ENCODE measurements at places on chromosomes 11 and 22. TPM values are rescaled to one million over a fixed set of nuclear protein-coding genes. Genes with fewer than 3 reads are reported as not detected.

The C11orf42 gene
- not detected for total RNA-seq

The FREY1 gene
- not detected for total RNA-seq

The A4GALT gene
- 4.7 TPM for total RNA-seq

The SLC37A2 gene
- total RNA-seq = not detected

DNA sequence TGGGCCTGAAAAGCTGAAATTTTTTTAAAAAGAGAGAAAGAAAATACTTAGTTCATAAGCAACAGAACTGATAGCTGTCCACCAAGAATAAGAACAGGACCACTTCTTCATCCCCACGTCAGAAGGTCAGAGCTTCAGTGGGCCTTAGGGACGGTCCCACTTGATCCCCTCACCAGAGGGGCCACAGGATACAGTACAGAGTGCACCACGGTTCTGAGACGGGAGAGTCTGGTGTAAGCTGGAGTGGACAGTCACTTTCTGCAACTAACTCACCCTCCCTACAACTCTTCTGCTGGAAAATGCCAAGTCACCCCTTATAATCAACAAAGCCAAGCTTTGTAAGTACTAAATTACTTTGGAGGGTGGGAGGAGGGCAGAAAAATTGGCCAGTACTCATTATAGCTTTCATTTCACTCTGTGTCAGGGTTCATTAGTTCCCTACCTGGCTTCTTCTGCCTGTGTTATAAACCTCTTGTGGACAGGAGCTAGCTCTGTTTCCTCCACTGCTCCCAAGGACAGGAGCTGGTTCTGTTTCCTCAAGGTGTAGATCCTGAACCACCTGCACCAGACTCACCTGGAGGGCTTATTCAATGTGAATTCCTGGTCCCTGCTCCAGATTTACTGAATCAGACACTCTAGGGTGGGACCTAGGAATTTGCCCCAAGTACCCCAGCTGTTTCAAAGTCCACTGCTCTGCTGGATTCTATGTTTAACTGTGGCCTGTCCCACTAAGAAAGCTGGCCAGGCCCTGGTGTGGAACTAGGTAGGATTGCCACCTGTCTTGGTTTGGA, 39.6 kb downstream of the SCGB1A1 start:
- peak; percentile 36 for DNase-seq

GRCh38 chr22:32644252-32645100, 157.0 kb upstream of the TIMP3 start:
- peak; percentile 87 for DNase-seq

DNA sequence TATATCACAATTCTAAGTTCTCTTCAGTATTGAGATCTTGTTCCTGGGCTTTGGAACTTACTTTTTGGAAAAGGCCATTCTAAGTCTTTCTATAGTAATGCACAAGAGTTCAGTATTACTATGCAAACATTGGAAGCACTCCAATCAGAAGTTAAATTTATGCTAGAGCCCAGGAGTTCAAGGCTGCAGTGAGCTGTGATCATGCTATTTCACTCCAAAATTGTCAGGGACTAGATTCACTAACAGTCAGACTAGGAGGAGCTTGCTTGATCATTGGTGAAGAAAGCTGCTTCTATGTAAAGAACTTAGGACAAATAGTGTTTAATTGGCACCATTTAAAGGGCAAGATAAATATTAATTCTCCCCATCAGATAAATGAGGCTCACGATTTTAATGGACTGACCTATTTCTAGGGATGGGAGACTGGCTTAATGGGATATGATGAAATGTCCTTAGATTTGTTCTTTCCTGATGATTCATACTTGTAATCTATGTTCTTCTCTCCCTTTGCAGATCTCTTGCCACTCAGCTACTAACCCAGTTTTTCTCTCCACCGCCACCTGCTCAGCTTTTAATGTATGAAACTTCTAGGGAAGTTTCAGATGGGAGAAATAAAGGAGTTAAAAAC, 32.6 kb upstream of the TMEM123 start:
- no peak for DNase-seq

- no peak for DNase-seq
Observed at GRCh38 chr22:19758896-19759426, 1.6 kb upstream of the TBX1 start.

GRCh38 chr11:27095059-27095458, 54.4 kb downstream of the BBOX1 start:
- DNase-seq = no peak

GRCh38 chr22:46861468-46862367, 99.3 kb downstream of the TBC1D22A start:
- no peak for DNase-seq

DNA sequence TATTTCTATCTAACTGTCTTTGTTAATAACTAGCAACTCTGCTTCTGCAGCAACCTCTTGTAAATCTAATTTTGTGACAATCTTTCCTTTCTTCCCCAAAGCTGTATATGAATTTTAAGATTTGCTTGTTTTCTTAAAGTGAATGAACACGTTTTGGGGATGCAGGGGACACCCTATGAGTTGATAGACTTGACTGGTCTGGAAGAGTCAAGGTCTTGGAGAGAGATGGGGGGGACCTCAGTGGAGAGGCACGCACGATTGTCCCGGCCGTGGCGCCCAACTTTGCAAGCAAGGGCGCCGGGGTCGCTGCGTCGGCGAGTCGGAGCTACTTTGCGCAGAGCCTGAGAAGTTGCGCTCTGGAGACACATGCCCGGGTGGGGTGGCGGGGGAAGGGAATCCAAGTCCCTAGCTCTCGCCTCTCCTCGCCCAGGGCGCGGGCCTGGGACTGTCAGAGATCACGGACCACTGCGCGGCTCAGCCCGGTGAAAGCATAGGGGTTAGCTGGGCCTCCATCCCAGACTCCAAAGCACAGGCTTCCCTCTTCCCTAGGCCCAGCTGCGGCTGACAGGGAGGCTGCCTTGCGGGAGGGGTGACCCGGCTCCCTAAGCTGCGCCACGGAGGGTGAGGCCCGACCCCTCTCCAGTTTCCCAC, 854 bp downstream of the ABCC8 start:
- DNase-seq = peak; percentile 14

GRCh38 chr11:12756454-12756806, 82.2 kb downstream of the TEAD1 start:
- no peak for DNase-seq

- DNase-seq = peak; percentile 99
Observed at GRCh38 chr11:63938479-63939396, at the start of gene NAA40. TSS of gene NAA40 (plus strand) at chr11:63939002. CDS start at chr11:63939097, 95 bp downstream.

- DNase-seq = no peak
Observed at GRCh38 chr11:113006896-113007445, 45.8 kb downstream of the NCAM1 start.

DNA sequence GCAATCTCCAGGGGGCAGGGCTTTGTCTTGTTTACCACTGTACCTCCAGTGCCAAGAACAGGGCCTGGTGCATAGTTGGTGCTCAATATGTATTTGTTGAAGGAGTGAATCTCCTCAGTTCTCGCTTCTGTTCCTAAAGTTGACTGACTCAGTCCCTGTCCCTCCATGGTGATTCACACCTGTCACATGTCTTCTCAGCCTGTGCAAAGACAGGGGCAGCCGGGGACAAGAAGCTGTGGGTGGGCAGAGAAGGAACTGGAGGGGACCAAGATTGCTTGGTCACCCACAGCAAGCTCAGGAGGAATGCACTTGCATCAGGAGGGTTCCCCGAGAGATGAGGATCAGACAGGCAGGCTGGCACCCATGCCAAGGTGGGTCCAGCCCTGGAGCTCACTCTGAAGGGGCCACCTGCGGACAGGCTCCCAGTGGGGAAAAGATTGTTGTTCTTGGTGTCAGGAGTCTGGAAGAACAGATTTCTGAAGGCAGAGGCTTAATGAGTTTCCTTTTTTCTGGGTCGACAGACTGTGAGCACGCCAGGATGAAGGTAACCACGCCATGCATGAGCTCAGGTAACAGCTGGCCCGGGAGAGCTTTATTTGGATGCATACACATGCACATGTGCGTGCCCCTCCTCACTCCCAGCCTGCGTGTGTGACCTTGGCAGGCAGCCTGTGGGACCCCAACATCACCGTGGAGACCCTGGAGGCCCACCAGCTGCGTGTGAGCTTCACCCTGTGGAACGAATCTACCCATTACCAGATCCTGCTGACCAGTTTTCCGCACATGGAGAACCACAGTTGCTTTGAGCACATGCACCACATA, 16.9 kb downstream of the IL17RA start:
- DNase-seq = no peak

DNA sequence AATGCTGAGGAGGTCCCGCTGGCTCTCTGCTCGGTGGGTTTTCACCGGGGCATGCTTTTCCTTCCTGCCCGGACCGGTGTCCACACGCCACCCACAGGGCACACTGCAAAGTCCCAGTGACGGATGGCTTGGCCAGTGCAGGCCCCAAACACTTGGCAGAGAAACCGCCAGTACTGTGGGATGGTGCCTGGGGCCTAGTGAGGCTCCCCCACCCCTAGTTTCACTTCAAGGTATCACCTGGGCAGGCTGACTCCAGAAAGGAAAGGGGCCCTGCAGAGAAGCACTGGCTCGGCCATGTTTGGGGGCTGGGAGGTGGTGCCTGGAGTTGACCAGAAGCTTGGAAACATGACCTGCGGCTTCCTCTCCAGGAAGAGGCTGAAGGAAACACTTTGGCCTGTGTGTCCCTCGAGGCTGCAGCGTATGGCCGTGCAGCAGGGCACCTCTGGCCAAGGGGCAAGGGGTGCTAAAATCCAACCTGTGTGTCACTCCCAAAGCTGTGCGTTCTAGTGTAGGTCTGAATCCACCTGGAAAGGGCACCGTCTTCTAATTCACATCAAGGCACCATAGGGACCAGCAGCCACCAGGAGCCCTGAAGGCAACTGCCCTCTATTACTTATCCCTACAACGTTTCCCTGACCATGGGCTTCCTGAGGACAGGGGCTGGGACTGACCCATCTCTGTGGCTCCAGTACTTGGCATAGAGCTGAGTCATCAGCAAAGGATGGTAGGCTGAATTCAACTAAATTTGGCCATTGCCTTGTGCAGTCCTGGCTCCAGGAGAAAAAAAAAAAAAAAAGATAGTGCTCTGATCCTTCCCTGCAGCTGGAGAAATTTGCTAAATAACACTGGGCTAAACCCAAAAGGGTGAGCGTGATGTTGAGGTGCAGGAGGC, 22.6 kb downstream of the TPBGL start:
- peak; percentile 16 for DNase-seq

GRCh38 chr11:17384002-17384511, 4.4 kb downstream of the KCNJ11 start:
- DNase-seq = peak; percentile 95
